ENCODE measurements at places on chromosomes 4 and X.

GRCh38 chrX:18769812-18770573, 62.5 kb downstream of the PPEF1 start:
- DNase-seq, result no peak

GRCh38 chr4:147944249-147944648, 212.4 kb downstream of the ARHGAP10 start:
- DNase-seq, result no peak

DNA sequence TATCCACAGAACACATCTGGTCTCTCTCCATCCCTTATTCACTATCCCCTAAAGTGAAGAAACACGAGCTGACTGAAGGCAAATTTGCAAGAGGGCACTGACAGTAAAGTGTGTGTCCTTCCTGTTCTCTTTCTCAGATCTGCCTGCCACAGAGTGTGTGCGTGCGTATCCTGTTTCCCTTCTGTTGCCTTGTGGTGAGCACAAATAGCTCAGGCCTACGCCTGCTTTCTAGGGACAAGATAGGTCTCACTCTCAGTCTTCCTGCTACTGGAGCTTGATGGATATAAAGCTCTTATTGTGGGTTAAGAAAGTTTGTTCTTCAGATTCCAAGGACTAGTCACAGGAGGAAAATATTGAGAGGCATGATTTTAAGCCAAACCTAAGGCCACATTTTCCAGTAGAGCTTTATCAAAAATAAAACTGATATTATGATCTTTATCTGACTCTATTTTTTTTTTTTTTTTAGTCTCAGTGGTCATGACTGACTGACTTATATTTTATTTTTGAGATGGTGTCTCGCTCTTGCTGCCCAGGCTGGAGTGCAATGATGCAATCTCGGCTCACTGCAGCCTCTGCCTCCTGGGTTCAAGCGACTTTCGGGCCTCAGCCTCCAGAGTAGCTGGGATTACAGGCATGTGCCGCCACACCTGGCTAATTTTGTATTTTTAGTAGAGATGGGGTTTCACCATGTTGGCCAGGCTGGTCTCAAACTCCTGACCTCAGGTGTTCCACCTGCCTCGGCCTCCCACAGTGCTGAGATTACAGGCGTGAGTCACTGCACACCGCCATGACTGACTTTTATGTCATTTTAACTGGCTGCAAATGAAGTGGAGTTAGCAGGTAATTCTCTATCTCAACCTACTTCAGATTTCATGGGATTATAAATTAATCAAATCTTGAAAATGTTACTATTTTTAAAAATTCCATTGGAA, 140.3 kb upstream of the SH3RF1 start:
- no peak for DNase-seq

DNA sequence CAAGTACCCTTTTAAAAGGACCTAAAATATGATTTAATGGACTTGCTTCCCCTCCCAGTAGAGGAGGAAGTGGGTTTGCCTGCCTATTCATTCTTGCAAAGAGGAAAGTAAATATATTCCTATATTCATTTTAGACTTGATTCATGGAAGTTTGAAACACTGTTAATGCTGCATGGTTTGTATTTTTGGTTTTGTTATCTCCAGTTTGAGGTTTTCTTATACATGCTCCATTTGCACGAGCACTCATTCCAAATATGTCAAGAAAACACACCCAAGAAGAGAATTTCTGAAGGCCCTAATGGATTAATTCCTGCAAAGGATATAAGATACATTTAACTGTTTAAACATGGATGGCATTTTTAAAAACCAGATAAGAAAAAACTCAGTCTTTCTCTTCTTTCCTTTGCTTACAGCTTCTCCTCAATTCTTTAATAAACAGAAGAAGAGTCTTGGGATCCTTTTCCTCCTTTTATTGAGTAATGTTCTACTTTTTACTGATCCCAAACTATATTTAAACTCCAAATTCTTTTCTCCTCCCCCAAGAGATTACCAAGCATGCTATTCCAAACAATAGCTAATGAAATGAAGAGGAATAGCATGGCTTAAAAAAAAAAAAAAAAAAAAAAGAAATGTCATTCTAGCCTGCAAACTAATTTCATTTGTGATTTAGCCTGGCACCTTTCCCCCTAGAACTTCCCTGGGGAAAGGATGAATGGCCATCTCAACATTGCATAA, 54.6 kb upstream of the LDB2 start:
- no peak for DNase-seq

GRCh38 chrX:17242470-17242869, 132.5 kb upstream of the NHS start:
- peak; percentile 66 for DNase-seq

DNA sequence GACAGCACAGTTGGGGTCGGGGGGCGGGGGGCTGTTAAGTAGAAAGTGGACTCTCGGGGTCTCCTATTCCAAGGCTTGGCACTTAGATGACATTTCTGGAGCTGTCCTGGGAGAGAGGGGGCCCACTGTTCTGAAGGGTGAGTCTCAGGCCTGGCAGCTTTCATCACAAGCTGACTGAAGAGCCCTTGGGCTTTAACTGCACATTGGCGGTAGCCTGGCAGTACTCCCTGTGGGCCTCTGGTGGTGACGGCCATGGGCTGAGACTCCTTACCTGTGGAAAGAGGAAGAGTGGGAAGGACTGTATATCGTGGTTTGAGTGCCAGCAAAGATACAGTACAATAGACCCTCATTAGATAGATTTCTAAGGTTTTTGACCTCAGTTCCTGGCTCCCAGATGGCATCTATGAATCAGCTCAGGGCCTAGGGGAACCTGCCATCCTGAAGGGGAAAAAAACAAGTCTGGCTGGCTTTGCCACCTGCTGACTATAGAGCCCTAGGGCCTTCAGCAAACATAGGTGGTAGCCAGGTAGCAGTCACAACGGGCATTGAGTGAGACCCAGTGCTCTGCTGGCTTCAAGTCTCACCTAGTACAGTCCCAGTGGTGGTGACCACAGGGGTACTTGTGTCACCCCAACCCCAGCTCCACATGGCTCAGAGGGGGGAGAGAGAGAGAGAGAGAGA, 87.9 kb downstream of the ANKRD17 start:
- no peak for DNase-seq

GRCh38 chr4:119615068-119615719, 13.4 kb downstream of the PDE5A start:
- no peak for DNase-seq

GRCh38 chr4:17616283-17616682, 1.8 kb downstream of the MED28 start:
- no peak for DNase-seq

DNA sequence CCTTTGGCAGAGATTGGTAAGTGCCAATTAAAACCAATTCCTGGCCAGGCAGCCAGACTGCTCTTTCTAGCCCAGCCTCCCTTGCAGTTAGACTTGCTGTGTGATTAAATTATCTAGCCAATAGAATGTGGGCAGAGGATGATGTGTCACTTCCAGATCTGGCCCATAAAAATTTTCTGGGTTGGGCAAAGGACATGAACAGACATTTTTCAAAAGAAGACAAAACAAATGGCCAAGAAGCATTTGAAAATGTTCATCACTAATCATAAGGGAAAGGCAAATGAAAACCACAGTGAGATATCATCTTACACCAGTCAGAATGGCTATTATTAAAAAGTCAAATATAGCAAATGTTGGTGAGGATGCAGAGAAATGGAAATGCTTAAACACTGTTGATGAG, 71.4 kb upstream of the STIM2 start:
- DNase-seq, result no peak

DNA sequence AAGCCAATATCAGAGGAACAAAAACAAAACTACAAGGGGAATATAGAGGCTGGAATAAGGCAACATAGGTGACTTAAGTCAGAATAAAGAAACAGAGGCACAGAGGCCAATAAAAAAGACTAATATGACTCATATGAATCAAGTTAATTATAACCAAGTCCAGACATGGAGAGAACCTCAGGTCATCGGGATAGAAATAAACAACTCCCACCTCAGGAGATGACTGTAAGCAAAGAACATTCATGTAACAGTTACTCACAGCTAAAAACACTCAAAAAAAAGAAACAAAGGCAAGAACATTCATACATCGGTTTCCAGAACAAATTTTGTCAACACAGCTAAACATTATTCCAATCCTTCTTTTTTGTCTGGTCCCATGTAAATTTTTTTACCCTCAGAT, 60.3 kb upstream of the RXFP1 start:
- no peak for DNase-seq

DNA sequence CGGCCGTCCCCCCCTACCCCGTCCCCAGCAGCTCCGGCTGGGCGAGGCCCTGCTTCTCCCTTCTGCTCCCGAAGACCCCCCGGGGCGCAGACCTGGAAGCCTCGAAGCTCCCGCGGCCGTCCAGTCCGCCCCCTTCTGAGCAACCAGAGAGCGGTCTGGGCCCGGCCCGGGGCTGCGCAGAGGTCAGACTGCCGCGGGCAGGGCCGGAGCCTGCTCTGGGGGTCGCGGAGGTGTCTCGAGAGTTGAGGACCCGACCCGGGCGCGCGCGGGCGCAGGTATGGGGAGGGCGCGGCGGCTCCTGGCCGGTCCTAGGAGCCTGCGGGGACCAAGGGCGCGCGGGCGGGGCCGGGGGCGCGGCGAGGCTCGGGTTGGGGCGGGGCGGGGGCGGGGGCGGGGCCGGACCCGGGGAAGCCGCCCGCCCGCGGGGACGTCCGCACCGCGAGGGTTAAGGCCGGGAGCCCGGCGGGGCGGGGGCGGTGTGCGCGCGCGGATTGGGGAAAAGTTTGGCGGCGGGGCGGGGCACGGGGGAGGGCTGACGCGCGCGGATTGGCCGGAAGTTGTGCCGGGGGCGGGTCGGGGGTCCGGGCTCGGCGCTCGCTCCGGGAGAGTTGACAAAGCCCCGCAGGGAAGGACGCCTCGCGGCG, at the start of gene FGFRL1:
TSS of gene FGFRL1 (plus strand) at position 605 of the 644 bp plus-strand sequence. CDS start 860 bp downstream, outside the sequence.
- DNase-seq, result peak; percentile 36

DNA sequence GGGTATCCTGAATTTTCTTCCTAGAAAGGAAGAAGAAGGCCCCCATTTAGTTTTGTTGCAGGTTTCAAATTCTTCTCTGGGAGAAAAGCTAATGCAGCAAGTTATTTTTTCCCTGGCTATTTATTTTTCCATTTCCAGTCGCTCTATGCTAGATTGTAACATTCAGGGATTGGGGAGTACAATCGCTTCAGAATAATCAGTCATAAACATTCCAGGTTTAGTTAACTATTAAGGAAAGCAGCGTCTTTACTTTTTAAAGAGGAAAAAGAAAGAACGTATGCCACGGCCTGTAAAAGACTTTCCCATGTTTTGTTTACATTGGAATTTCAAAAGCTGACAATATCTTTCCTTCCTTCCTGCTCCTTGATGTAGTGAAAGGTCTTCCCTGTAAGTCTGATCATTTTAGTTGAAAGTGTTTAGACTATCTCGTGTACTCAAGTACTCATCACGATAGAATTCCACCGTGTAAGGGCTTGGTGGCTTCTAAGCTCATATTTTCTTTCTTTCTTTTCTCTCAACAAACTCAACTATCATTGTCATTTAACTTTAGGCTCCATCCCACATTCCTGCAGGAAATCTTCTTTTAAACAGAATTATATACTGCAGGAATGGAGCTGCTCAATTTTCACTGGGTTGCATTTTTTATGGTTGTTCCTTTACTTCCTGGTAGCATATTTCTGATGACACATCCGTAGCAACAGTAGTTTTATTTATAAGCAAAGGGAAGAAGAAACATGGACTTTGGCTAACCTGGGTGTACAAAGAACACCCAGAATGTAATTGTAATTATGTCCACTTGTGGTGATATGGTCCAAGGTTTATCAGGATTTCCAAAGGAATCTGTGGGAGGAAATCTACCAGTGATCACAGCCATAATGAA, 213.1 kb upstream of the FAT1 start:
- DNase-seq, result no peak

DNA sequence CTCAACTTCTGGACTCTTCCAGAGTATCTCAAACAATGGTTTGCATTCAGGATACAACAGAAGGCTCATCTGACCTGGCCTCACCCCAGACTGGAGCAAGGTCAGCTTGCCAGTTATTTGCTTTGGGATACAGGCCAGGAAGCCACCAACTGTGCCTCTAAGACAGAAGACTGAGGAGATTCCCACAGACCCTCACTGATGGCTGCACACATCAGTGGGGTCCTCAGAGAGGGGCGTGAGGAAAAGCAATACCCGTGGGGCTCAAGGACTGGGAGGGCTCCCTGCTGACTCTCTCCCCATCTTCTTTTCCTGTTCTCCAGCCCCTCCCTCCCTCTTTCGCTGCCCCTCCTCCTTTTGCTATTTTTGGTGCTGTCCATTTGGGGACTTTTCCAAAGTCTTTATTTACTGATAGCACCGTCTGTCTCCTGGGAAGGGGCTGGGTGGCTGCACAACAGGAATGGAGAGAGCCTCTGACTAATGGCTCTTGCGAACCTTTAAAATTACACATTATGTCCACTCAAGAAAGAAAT, 23.2 kb downstream of the RELL1 start:
- no peak for DNase-seq

DNA sequence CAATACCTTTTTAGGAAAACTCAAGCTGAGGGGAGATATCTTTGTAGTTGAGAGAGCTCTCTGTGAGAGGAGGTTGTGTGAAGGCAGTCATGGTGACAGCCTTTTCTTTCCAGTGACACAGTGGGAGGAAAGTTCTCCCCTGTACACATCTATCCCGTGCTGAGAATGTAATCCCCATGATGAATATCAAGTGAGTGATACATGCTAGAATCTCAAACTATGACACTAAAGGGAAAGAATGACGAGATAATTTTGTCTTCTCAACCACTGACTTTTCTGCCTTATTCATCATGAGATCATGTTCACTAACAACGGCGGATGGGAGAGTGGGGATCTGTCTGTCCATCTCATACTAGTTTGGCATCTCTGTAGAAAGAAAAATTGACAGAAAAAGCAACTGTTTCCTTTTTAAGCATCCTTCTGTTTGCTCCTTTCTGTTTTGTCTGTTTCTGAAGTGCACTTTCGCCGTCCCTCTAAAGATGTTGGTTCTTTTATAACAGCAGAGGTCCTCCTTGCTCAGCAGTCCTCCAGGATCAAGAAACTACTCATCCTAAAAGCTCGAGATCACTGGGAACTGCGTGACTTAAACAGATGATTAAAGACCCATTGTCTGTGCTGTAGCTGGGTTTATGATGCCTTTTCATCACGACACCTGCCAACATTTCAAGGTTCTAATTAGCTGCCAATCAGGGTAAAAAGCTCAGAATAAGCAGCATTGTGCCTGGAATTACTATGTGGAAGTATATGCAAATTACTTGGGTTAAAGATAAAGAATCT, 137.6 kb downstream of the DCK start:
- no peak for DNase-seq

GRCh38 chr4:174005422-174005821, 278.0 kb downstream of the FBXO8 start:
- DNase-seq, result no peak

DNA sequence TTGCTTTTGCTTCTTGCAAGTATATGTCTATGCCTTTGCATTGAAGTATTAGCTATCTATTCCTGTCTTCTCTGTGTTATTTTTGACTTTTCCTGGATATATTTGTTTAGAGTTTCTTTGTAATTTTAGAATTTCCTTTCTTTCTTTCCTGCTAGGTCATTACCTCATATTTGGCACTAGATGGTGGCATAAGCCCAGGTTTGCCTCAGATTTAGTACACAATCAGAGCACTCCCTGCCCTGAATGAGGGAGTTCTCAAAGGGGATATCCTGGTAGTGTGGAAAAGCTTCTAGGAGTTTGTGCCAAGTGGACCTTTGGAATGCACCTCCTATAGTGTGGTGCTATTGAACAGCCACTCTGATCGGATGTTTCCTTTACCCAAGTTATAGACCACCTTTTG, 181.6 kb downstream of the UGT8 start:
- DNase-seq, result peak; percentile 46

All from NCI-H146 (cell line).